ENCODE measurements at places on chromosomes 12 and 14.

DNA sequence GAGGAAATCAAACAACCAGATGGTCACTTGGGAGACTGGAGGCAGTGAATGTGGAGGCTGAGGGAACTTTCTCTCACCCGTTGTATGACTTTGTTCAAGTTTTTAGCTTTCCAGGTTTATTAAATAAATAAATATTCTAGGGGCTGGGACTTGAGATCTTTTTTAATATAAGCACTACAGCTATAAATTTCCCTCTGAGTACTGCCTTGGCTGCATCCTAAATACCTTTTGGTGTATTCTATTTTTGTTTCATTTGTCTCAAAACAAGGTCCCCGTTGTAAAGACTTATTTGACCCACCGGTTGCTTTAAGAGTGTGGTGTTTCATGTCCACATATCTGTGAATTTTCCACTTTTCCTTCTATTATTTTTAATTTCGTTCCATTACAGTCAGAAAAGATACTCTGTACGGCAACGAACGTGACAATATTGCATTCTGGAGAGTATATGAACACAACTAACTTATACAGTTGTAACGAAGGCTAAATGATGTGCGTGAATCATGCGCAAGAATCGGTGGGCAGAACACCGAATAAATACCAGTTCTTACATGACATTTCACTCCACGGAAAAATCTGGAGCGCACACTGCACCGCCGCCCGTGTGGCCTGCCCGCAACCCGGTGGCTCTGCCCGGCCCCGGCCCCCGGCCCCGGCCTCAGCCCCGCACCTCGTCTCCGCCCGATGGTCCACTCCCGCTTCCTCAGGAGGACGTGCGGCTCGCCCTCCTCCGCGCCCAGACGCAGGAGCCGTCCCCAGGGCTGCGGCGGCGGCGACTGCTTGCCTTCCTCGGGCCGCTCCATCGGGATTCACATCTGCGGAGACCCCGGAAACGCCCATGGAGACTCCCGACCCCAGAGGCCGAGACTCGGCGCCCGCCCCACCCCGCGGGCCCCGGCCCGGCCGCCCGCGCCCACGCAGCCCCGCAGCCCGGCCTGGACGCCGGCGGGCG is 602 bp downstream of the CHFR start:
- no peak for DNase-seq

DNA sequence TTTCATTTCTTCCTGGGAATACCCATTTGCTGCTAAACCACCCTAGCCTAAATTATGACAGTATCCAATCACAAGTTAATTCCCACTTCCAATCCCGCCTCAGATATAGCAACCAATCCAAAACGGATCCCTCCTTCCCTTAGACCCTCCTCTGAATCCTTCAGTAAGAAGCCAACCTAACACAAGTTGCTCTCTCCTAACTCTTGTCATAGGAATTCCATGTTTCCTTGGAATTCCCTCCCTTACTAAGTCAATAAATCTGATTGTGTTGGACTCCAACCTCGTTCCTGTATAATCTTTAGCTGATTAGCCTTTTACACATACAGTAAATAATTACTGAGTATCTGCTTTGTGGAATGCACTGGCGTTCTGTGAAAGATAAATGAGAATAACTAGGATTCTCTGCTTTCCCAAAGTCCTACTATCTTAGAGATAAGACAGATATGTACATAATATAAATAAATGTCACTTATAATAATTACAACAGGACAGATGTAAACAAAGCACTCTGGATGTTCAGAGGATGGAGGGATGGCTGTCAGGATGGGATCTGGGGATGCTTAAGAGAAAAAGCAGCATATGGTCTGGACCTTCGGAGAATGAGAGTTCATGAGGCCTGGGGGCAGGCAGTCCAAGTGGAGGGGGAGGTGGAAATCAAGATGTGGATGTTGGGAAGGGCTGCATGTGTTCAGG is 185.8 kb upstream of the SOX5 start:
- no peak for DNase-seq

- DNase-seq, result no peak
These were observed 183.1 kb downstream of the TMTC3 start for GRCh38 chr12:88325076-88325815.

GRCh38 chr14:30450631-30451545 is 108.1 kb upstream of the G2E3 start:
- no peak for DNase-seq

- DNase-seq, result no peak
These were observed 144.7 kb upstream of the BTG1 start for GRCh38 chr12:92290350-92290695.

- DNase-seq, result no peak
These were observed 496.9 kb upstream of the TMEM132C start for GRCh38 chr12:127770118-127770517.

GRCh38 chr14:100429537-100429936 is 106.4 kb downstream of the SLC25A47 start:
- no peak for DNase-seq

DNA sequence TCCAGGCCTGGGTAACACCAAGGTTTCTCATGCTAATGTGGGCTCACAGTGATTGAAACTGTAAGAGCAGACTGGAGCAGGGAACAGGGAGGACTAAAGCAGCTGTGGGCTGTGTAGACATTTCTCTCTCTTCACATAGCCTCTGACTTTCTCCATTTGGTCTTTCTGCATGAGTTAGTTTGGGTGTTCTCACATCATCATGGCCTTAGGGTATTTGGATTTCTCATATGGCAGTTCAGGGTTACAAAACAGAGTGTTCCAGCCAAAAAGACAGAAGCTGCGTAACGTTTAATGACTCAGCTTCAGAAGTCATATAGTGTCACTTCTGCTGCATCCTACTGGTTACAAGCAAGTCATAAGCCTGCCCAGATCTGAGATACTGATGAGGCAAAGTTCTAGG is 52.0 kb upstream of the OSBPL8 start:
- no peak for DNase-seq

DNA sequence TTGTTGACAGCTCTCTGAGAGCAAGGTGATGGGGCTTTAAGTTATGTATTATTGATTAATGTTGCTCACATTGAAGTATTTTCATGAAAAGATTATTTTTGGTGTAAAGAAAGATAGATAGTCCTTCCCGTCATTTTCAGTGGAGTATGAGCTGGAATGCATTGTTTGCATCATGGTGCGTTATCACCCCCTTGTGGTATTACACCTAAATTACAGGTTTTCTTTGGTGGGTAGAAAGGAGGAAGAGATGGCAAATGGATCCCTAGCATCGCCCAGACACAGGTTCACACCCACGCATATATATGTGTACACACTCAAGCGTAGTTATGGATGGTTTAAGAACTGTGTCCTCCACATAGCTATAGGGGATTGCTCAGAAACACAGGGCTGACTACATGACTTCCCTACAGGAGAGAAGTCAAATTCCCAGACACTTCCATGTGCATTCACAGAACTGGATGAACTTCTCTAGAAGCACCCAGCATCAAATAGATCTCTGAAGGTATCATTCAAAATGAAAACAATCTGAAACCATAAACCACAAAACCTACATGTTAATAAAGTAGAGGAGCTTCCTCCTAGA is 14.4 kb upstream of the SERPINA10 start:
- DNase-seq, result no peak

DNA sequence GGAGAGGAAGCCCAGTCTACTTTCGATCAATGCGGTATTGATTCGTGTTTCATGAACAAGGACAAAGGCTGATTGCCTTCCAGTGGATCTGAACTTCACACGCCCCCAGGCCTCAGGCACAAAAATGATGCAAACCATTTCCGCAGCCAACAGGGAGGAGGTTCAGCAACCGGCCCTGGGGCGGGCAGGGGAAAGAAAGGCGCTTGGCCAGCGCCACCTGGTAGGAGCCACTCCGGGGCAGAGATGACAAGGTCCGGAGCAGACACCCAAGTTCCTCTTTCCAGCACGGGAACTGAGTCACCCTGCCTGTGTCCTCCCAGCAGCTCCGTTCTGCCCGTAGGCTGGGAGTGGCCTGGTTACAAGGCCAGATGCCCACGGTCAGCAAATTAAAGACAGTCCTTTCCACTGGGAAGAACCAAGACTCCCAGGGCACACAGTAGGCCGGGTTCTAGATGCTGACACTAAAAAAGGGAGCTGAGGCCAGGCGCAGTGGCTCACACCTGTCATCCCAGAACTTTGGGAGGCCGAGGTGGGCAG is 136.3 kb downstream of the SCARB1 start:
- no peak for DNase-seq

DNA sequence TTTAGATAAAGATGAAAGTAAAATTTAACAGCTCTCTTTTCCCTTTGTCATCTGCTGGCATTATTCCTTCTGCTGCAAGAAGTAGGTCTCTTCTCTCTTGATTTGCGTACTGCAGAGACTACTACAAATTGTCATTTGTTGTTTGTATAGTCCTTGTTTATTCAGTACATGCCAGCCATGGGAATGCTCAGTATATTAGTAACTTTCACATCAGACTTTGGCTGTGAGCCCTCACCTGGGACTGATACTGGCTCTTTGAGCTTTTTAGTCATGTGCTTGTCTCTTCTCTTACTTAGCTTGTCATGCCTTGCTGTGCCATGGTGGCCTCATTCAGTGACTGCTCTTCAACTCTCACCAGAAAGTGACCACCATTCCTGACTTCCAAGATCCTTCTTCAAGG is 169.8 kb downstream of the PRKCH start:
- DNase-seq, result no peak

GRCh38 chr14:77032844-77033621 is 4.5 kb upstream of the IRF2BPL start:
- DNase-seq, result peak; percentile 49

DNA sequence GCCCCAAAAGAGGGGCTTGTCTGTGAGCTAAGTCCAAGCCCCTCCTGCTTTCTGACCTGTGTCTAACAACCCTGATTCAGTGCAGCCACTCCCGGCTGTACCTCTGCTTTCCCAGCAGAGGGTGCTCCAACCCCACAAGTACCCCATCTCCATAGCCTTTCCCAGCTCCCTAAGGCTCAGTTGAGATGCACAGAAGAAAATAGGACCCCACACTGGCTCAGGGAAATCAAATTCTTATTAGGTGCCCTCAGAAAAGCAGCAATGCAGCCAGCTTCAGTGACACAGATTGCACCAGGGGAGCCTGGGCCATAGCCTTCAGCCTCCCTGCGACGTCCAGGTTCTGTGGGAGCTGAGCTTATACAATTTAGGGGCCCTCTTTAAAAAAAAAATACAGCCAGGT is 49.9 kb downstream of the LRRC74A start:
- DNase-seq, result no peak

GRCh38 chr12:42125388-42125767 is 19.3 kb downstream of the GXYLT1 start:
- no peak for DNase-seq

DNA sequence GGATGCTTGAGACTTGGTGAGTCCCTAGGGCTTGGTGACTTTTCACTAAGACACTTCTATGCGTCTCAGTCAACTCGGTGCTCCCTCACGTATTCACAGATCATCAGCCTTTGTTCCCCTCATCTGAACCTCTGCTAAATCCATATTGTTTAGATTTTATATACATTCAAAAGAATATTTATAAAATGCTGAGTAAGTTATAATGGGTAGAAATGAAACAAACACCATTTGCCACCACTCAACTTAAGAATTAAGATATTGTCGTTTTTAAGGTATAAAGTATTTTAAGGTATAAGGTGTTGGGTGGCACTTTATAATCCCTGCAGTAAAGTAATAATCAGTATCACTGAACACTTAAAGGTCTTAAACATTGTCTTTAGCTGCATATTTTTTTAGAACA is 103.0 kb downstream of the TTLL5 start:
- no peak for DNase-seq

GRCh38 chr12:46266869-46267574 is 1.8 kb downstream of the SLC38A1 start:
- DNase-seq, result no peak

- DNase-seq, result no peak
These were observed 64.9 kb upstream of the CATSPERB start for GRCh38 chr14:91796617-91797347.

DNA sequence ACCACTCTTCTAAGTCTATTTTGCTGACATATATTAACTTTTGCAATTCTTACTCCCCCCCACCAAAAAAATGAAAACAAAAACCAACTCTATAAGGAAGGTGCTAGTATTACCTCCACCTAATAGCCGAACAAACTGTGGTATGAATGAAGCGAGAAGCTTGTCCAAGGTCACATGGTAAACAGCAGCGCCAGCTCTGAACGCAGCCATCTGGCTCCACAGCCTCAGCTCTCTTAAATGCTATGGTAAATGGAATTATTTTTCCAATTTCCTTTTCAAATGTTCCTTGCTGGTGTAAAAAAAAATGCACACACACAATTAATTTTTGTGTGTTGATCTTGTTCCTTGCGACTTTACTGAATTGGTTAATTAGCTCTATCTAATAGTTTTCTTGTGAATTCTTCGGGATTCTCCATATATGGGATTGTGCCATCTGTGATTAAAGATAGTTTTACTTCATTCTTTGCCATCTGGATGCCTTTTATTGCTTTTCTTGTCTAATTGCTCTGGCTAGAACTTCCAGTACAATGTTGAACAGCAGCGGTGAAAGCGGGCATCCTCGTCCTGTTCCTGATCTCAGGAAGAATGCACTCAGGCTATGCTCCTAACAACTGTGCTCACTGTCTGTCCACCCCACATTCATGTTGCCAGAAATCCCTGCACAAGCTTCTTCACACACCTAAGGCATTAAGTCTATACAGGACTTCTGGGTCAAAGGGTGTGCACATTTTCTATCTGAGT is 10.7 kb upstream of the C12orf76 start:
- no peak for DNase-seq

DNA sequence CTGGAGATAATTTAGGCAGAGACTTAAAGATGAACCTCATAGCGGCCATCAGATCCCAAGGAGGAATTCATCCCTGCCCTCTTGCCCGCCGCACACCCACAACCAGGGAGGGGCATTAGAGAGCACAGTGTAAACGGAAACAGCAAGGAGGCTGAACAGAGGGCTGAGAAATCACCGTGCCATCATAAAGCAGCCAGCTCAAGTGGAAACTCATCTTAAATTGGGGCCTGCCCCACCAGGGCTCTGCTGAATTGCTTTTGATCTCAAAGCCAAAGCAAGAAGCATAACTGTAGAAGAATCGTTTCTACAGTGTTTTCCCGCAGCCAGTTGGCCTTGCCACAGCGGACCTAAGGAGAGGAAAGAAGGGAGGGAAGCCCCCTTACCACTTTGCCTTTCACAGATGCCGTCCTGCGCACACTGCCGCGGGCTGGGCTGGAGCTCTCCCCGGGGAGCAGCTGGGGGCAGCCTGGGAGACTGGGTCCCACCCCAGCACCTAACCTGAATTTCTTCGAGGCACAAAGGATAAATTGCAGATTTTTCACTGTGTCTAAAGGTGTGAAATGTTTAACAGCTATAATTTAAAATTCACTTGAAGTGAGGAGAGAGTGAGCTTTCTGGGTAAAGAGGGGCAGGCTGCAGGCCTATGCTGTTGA is 51.8 kb upstream of the MMP17 start:
- no peak for DNase-seq

Measured in activated CD8-positive, alpha-beta memory T cell treated with anti-CD3 and anti-CD28 coated beads for 48 hours (primary cell).